Stimulated activated CD8-positive, alpha-beta memory T cell treated with anti-CD3 and anti-CD28 coated beads, Interleukin-2, amount 100 ng/mL, for 48 hours (primary cell): ENCODE measurements at places on chromosomes 12 and 14.

- no peak for DNase-seq
Measured at GRCh38 chr12:120994589-120995337, 16.4 kb downstream of the HNF1A start.

DNA sequence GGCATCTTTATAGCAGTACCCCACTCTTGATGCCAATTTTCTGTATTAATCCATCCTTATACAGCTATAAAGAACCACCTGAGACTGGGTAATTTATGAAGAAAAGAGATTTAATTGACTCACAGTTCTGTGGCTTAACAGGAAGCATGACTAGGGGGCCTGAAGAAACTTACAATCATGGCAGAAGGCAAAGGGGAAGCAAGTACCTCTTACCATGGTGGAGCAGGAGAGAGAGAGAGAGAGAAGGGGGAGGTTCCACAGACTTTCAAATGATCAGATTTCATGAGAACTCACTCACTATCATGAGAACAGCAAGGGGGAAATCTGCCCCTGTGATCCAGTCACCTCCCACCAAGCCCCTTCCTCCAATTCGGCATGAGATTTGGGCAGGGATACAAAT, 84.4 kb downstream of the SLC24A4 start:
- no peak for DNase-seq

DNA sequence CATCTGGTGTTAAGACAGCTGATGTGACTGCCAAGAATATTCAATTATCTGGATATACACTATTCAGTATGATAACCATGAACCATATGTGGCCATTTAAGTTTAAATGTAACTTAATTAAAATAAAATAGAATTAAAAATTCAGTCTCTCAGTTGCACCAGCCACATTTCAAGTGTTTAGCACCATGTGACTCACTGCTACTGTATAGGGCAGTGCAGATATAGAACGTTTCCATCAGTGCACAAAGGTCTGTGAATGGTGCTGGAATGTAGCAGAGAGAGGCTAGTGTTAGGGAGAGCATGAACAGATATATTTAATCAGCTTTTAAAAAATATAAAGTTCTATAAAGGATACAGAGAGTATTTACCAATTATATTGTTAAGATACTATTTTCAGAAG, 28.7 kb downstream of the ARID4A start:
- DNase-seq = no peak

DNA sequence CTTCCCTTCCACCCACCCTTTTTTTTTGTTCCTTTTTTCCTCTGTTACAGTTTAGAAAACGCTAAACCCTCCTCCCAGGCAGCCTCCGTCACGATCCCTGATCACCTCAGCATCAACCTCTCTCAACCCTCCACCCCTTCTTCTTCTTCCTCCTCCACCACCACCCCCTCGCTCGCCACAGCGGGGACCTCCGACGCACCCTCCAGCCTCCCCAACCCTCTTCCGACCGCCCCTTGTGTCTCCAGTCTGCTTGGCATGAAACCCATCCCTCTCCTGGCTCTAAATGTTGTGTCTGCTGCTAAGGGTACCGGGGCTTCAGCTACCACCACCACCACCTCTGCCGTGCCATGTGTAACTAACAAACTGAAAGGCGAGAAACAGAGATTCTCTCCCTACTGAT, 22.9 kb downstream of the PCBP2 start:
- no peak for DNase-seq

DNA sequence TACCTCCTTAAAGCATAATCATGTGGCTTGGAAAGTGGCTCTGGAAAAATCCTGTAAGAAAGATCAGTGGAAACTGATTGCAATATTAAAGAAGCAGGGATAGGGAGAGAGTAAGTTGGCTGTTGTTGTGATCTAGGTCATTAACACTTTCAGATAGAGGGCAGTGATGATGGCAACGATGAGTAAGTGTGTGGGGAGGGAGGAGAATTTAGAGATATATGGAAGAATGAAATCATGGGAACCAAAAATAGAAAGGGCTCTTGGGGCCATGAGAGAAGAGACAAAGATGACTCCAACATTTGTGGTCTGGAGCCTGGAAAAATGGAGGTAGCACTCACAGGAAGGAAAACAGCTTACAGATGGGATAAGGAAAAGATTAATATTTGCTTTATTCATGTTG, 23.3 kb downstream of the SNRPF start:
- no peak for DNase-seq

DNA sequence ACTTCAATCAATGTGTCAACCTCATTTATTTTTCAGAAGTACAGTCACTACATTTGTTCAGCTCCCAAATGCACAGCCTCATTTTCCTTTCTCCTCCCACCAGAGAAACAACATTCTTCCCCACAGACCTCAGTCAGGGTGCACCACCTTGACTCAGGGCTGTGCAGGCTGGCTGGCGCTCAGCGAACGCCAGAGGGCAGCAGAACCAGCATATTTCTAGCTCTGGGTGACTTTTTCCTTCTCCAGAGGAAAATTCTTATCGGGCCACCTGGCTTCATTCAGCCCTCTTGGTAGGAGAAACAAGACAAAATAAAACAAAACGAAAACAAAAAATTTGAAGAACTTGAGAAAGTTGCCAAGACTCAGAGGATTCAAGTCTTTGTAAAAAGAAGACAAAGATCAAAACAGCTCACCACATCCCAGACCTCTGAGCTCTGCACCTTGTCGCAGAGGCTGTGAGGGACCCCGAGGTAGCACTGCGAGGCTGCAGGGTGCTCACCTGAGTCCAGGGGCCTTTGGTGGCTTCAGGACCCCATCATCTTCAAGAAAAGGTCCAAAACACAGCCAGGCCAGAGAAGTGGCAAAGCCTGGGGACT, 33.7 kb downstream of the PAH start:
- peak; percentile 12 for DNase-seq

GRCh38 chr14:90731487-90731886, 84.7 kb downstream of the TTC7B start:
- no peak for DNase-seq

DNA sequence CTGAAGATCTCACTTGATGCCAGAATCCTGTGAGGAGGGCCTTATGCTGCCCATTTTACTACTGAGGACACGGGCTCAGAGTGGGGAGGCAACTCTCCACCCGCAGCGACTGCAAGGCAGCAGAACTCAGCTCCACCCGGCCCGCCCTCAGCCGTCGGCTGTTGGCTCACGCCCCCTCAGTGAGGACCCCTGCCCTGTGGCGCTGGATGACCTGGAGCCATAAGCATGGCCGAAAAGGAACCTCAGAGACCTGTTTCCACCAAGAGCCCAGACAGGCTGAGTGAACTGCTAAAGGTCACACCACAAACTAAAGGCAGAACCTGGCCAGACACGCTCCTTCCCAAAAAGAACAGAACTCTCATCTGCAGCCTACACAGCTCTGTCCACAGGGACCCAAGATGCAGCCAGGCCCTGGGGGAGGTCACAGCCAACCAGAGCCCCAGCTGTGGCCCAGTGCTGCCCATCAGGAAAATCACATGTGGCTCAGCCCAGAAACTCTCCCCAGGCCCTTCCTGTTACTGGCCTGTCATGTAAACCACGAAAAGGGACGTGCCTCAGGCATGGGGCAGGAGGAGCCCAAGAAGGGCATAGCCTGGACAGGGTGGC, 32.8 kb downstream of the CCNK start:
- no peak for DNase-seq

DNA sequence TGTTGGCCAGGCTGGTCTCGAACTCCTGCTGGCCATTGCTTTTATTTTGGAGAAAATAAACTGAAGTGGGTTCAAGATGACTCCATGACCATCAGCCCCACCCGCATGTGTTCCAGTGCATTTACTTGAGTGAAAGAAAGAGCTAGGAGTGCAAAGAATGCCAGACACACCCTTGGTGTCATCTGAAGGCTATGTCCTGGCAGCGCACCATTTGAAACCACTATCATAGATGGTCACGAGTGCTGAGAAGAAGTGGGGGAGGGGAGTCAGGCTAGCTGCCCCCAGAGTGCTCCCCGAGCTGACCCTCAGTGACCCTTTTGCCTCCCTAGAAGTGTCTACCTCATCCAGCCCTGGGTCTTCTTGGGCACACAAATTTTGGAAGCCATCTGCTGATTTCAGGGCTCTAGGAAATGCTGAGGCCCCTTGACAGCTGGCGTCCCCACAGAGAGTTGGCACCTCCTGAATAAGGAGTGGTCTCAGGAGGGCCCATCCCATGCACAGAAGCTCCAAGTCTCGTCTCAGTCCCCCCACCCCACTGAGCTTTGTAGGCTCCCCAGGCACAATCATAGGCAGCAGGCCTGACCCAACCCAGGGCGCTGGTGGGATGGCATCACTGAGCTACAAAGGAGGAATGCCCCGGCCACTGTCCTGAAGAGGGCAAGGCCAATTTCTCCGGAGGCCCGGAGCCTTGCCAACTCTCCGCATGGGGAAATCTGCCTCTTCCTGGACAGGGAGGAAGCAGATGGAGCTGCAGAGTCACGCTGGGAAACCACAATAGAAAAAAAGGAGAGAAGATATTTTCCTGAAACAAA, 28.0 kb downstream of the PXN start:
- no peak for DNase-seq

GRCh38 chr14:59534361-59534987, 42.1 kb downstream of the CCDC175 start:
- DNase-seq = no peak

DNA sequence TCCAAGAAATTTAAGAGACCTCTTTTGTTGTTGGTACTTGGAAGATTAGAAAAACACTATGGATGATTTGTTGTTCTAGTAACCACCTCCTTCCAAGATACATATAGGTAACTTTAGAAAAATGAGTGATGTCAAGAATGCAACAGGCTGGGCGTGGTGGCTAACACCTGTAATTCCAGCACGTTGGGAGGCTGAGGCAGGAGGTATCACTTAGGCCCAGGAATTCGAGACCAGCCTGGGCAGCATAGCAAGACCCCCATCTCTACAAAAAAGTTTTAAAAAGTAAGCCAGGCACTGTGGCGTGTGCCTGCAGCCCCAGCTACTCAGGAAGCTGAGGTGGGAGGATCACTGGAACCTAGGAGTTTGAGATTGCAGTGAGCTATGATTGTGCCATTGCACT, 97.8 kb downstream of the PCNX1 start:
- no peak for DNase-seq

GRCh38 chr12:44034906-44035305, 199.0 kb downstream of the TMEM117 start:
- DNase-seq = no peak

- DNase-seq = no peak
Measured at GRCh38 chr14:65231286-65231980, 129.1 kb upstream of the MAX start.

DNA sequence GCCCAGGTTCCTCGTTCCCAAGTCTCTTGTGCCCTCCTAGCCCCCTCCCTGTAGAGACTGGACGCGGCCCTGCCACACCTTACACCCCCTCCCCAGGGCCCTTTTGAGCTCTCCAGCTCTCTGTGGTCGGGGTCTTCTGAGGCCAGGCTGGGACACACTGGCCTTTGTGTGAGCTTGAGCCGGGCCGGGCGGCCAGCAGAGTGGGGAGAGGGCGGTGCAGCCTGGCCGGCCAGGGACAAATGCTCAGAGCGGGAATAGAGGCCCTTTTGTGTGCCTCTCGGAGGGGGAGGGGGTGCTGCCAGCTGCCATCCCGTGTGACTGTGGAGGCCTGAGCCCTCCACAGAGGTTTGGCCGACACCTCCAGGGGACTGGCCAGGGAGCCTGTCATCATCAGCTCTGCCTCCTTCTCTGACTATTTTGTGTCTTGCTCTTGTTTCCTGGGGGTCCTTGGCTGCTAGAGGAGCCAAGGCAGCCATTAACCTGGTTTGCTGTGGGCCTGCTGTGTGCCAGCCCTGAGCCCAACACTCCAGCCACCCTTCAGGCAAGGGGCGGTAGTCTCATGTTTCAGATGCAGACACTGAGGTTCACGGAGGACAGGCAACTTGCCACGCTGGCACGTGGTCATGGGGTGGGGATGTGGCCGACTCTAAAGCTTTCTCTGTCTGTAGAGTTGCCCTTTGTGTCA, 13.6 kb downstream of the FAM222A start:
- no peak for DNase-seq

DNA sequence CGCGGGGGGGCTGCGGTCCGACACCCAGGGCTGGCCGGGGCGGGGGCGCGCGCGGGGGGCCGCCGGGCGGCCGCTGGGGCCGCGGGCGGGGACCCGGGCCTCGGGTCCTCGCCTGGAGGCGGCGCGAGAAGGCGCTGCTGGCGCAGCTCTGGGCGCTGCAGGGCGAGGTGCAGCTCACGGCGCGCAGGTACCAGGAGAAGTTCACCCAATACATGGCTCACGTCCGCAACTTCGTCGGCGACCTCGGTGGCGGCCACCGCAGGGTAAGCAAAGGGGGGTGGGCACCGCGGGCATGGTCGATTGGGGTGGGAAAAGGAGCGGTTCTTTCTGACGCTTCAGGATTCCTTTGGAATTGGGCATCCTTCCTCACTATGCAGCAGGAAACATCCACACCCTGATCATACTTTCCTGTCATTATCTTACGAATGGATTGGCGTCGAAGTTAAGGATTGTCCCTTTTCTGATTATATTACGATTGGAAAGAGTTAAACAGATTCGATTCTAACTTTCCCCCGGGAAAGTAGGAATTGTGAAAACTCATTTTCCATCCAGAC, 798 bp downstream of the PDZRN4 start:
- no peak for DNase-seq

GRCh38 chr12:10716704-10717315, 6.3 kb downstream of the YBX3 start:
- DNase-seq = no peak

GRCh38 chr12:110012659-110013058, 13.4 kb downstream of the ANKRD13A start:
- no peak for DNase-seq

- no peak for DNase-seq
Measured at GRCh38 chr12:55899082-55899481, 28.6 kb downstream of the PYM1 start.

GRCh38 chr14:23071921-23072539, 14.7 kb upstream of the CDH24 start:
- no peak for DNase-seq

DNA sequence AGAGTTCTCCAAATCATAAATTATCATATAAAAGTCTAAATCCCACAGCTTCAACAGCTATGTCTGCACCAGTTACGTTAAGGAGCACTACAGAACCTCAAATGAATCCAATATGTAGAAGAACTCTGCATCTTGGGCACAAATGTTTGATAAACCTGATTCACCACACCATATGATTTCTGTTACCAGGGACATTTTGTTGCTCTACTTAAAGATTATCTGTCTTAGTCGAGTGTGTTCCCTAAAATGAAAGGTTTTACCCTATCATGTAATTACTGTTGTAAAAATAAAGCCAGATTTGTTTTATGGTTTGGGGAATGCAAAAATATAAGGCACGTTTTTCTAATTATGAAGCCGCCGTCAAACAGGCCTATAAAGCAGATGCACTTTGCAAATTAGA, 363.1 kb downstream of the EGLN3 start:
- DNase-seq = no peak

GRCh38 chr14:93114713-93115068, 1.0 kb downstream of the ITPK1 start:
- no peak for DNase-seq

- DNase-seq = no peak
Measured at GRCh38 chr12:51025338-51025835, 797 bp downstream of the SLC11A2 start.

- no peak for DNase-seq
Measured at GRCh38 chr14:60945984-60946383, 34.9 kb downstream of the TRMT5 start.

- DNase-seq = no peak
Measured at GRCh38 chr12:4738541-4738940, 18.3 kb downstream of the GALNT8 start.
